ENCODE measurements at places on chromosomes 2 and 18.
A peak's percentile ranks its signal among the peaks of the same experiment; 100 is the strongest.

GRCh38 chr2:28424799-28425463 is 32.3 kb downstream of the FOSL2 start:
- DNase-seq, result no peak

DNA sequence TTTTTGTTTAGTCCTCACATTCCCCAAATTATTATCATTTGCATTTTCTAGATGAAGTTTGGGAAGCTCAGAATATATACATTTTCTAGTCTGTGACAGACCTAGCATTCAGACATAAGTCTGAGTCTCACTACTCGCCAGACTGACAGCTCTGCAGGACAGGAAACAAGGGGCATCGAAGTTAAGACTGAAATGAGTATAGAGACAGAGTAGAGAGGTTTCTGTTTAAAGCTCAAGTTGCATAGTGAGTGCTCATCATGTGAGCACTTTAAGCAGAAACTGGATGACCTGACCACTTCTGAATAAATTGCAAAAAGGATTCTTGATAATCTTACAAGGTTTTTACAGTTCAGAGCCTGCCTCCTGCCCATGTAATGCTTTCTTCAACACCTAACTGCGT is 1.1 kb downstream of the HADHB start:
- no peak for DNase-seq

DNA sequence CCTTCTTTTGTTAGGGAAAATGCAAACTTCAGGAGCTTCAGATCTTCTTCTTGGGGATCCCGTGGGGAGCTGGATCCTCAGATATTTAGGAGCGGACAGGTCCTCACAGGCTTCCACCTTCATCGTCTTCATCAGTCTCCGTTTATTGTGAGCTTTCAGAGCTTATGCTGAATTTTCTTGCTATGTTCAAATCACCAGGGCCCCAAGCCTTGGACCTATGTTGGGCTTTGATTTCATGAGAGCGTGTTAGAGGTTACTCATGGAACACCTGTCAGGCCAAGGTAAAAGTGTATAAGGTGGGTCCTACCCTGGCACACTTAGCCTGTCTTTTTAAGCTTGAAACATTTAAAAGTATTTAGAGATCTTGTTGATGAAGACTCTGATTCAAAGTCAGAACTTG is 212.9 kb downstream of the FAM210A start:
- DNase-seq, result no peak

DNA sequence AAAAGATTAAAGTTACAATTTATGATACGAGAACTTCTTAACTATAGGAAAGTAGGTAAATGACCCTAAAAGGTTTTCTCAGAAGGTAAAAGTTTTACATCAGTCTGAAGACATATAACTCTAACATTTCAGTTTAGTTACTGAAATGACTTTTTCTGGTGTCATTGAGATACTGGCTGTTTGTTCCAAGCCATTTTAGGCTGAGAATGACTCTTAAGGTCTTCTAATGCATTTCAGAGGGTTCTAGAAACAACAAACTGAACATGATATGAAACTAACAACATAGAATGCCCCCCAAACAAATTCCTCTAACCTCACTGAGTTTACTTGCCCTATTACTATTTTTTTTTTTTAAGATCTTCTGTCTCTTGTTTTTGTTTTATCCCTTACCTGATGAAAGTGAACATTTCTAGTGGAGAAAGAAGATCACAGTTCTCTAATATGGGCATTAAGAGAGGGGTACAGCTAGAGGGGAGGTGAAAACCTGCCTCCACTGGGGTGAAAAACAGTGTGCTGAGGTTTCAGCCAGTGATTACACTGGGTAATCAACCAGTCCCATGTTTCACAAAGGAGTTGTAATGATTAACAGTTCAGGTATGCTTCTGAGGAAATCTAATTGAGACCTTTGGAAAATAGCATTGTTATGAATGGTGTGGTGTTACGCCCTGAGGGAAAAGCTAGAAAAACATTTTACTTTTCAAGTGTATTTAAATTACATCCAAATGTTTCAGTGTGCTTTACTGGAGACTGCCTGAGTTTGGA is 11.2 kb downstream of the NABP1 start:
- no peak for DNase-seq

- no peak for DNase-seq
These were observed 75.2 kb downstream of the KLHL29 start for GRCh38 chr2:23460228-23460627.

- no peak for DNase-seq
These were observed 146.7 kb downstream of the TSN start for GRCh38 chr2:121902171-121902591.

DNA sequence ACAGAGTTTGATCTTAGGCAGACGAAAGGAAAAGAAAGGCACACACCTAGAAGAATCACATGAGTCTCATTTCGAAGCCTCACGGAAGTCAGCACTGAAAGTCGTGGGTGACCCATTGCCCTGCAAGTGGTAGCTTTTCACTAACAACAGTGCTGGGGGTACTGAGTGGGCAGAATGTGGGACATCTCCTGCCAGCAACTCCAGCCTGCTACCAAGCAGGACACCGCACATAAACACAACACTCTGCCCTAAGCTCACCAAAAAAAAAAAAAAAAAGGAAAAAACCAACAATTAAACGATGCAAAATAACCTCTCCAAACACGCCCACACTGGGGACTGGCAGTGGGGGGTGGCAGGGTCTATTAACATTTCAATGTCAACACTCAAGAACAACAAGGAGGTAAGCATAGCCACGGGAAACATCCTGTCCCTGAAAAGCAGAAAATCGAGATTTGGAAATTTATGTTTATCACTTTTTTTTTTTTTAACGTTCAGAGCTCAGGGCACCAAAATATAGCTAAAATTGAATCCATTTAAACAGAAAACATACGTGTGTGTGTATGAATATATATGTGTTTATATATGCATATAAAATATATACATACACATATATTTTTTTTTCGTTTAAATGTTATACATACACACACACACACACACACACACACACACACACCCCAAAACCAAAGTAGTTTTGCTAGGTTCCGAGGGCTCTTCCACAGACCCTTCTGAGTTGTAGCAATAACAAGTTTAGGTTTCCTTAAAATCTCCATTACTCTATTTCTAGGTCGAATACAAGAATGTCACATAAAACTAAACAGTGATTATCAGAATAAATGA is 2.2 kb downstream of the INO80D start:
- DNase-seq, result peak; percentile 89

- no peak for DNase-seq
These were observed 833 bp downstream of the AFG3L2 start for GRCh38 chr18:12376034-12376753.

DNA sequence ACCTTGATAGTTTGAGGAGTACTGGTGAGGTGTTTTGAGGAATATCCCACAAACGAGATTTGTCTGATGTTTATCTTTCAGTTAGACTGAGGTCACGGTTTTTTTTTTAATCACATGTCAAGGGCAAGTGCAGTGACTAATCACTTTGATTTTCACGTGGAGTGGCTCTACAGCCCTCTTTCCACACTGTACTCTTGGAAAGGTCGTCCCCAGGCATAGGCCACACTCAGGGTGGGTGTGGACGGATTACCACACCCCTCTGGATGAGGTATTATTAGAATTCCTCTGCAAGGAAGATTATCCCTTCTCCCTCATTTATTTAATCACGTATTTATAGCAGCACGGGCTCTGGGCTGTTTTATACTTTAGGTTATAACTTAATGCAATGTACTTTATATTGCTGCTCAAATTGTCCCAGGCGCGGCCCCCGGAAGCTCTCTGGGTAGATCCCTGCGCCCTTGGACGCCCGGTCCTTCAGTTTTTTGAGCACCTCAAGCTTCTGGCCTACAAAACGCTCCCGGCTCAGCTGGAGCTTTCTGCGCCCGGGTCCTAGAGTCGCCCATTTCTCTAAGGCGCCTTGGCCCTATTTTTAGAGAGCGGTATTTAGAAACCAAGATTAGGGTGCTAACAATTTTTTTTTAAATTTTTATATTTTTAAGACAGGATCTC is 515 bp upstream of the PLEKHB2 start:
- no peak for DNase-seq

DNA sequence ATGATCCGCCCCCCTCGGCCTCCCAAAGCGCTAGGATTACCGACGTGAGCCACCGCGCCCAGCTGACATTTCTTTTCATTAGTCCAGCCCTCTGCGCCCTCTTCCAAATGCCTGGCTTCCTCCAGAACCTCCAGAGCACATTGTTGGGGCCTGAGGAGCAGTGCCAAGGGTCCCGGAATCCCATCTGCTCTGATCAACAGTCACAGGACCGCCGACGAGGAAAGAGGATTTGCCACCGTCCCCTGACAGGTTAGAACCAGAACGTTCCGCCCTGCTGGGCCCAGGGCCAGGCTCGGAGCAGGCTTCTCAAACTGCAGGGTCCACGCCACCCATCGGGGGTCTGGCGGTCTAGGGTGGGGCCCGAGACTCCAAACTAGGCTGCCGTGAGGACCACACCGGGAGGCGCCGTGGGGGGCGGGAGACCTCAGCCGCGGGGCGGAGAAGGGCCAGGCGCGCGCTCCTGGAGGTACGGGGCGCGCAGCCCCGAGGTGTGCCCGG is 36.9 kb upstream of the ITM2C start:
- no peak for DNase-seq

DNA sequence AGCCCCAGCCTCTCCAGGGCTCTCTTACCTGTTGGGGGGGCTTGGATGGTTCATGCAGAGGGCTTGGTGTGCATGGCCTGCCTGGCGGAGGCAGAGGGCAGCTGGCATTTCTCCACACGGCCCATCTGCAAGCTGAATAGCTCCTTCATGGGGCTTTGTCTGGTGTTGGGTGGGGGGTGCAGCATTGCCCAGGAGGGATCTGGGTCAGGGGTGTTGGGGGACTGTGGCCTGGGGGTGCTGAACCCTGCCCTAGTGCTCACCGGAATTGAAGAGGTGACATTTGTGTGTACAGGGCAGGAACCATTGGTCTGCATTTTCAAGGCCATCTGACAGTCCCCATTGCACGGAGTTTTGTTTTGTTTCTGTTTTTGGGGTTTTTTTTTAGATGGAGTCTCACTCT is 58.8 kb upstream of the HAAO start:
- DNase-seq, result no peak

- DNase-seq, result no peak
These were observed 1690.4 kb upstream of the SLC39A10 start for GRCh38 chr2:193966590-193966989.

DNA sequence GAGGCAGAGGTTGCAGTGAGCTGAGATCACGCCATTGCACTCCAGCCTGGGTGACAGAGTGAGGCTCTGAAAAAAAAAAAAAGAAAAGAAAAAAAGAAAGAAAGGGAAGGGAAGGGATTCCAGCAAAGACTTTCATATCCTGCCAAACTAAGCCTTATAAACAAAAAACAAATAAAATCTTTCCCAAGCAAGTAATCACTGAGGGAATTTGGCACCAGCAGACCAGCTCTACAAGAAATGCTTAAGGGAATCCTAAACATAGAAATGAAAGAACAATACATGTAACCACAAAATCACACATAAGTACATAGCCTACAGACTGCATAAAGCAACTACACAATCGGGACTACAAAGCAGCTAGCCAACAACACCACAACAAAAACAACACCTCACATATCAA is 79.1 kb downstream of the TRABD2A start:
- DNase-seq, result no peak

- DNase-seq, result no peak
These were observed 16.1 kb downstream of the ARHGAP28 start for GRCh38 chr18:6745504-6746031.

DNA sequence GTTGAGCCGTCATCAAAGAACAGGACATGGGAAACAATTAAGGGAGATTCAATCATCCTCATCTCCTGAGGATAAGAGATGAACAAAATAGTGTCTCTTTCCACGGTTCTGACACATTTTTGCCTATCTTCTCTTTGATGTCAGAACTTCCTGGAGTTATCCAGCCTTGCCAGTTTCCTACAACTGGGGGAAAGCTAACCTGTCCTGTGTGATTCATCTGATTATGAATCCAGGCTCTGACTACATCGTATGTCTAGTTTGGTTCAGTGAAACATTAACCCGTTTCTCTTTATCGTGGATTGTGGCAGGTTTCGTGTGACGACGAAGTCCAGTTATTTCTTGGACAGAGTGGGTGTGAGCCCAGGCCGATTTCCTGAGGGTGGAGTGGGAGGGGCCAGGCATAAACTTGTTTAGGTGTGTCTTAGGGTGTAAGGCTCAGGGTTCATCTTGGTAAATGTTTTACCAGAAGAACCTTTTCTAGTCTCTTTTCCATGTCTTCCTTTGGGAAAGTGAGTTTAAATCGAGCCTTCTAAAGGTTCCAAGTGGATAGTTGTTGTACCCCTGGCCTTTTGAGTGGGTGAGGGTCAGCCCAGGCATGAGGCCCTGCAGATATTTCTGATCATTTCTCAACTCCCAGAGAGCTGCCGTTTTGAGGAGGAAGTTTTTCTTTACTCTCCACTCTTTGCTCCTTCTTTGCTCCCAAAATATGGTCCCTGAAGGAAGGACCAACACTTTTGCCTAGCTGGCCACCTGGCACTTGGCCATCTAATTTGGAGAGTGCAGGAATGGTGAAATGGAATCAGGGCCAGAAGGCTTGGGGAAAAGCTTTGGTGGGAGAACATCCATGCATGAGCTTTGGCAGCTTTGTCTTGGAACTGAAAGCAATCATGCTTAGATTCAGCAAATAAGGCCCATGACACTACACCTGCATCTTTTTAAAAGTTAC is 50.4 kb upstream of the FZD5 start:
- DNase-seq, result no peak

Measured in iPS DF 19.7 (cell line).